CD4-positive, alpha-beta T cell treated with Interferon alpha-2 for 1 hour (primary cell): ENCODE measurements at places on chromosomes 1 and 21.

- DNase-seq: no peak
Observed at GRCh38 chr1:112054510-112054909, 65.0 kb upstream of the KCND3 start.

- DNase-seq: no peak
Observed at GRCh38 chr1:208069317-208069716, 158.4 kb upstream of the CD34 start.

DNA sequence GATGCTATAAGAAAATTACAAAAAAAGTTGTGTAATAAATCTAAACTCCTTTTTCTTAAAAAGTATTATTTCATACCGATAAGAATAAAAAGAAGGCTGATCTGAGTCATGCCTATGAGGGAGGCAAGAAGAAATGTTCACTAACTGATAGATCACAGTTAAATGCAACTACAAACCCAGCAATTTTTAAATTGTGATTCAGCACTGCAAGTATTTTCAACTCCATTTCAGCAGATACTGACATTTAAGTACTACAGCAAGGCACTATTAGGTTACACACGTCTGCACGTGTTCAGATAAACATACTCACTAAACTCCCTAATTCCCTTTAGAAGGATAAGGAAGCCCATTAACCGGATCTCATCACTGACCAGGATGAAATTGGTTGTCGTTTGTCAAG lies 213.3 kb upstream of the ZRANB2 start:
- DNase-seq: no peak

- DNase-seq: no peak
Observed at GRCh38 chr21:40886931-40887330, 40.0 kb upstream of the DSCAM start.

GRCh38 chr1:236393681-236394481 lies at the start of gene EDARADD:
Gene EDARADD, plus strand, starts transcription at chr1:236394286. Its CDS starts 159 bp downstream, at chr1:236394445.
- no peak for DNase-seq

DNA sequence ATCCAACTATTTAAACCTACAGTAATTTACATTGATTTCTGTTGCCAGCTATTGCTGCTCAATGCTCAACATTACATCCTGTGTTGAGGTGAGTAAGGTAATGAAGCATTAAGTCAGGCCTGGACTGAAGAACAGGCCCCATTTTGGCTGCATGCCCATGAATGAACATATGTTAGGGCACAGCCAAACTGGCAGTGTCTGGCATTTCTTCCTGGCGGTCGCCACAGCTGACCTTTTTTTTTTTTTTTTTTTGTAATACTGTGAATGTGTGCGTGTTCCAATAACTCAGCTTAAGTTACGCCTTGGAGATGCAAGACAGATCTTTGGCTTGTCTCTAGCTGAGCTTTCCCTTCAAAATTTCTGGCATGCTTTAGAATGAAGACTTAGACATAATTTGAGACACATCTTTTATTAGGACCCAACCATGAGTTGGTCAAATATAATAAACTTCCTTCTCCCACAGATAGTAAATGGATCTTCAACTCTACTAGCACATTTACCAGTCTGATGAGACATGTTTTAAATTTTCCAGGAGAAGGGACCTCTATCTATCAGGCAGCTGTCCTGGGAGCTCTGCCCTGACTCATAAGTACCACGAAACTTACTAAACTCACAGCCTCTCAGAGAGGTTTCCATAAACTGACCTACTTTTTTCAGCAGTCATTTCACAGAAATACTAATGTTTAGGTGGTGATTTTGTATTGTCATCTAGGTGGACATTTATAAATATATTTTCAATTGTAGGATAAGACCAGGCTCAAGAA lies 341.1 kb upstream of the RUNX1 start:
- no peak for DNase-seq

DNA sequence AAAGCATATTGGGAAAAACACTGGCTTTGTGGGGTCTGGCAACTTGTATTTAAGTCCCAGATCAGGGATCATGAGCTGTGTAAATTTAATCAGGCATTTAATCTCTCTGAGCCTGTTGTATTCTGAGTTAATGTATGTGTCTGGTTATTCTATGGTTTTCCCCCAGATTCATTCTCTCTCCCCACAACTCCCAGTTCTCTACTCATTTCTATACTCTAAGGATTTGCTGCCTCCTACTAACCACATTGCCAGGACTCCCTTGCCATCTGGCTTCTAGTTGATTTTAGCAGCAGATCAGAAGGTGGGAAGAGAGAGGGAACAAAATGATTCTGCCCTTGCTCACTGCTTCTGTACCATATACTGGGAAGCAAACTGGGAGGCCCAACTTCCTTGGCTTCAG lies 31.4 kb upstream of the S1PR1 start:
- DNase-seq: no peak

- DNase-seq: no peak
Observed at GRCh38 chr1:8698012-8698630, 119.3 kb downstream of the RERE start.

DNA sequence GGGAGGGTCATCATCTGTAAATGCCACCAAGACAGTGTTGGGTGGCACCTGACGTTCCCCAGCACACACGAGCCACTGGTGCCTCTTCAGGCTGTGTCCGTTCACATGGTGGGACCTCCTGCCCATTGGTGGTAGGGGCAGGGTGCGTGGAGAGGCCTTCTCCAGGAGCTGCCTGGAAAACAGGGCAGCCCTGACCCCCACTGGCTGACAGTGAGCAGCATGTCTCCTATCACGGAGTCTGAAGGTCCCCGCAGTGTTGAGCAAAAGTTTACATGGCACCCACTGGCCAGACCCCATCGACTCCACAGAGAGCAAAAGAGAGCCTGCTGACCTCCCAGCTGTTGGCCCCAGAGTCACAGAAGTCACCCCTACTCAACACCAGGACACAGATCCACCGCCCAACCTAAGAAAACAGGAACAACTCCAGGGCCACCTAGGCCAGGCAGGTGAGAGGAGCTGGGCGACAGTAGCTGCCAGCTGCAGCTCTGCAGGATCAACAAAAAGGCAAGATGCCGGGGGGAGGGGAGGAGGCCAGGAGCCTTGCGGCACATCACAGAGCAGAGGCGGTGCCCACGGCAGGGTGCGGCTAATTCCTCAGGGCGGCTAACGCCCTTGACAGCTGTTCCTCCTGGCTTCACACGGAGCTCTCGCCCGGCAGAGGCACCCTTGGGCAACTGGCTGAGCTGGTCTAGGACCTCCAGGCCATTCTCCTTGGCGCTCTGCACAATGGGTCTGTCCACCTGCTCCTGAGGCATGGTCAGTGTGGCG lies 14.4 kb upstream of the IFI6 start:
- no peak for DNase-seq

DNA sequence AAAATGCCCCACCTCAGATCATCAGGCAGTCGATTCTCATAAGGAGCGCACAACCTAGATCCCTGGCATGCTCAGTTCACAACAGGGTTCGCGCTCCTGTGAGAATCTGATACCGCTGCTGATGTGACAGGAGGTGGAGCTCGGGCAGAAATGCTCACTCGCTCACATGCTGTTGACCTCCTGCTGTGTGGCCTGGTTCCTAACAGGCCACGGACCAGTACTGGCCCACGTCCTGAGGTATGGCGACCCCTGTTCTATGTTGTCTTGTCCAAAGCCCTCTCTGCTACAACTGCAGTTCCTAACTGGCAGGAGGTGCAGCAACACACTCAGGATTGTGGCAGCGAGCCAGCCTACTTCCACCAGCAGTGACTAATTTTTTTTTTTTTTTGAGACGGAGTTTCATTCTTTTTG lies 70.6 kb downstream of the CLSTN1 start:
- no peak for DNase-seq

GRCh38 chr1:24195874-24196273 lies 8.8 kb upstream of the IFNLR1 start:
- no peak for DNase-seq

- no peak for DNase-seq
Observed at GRCh38 chr1:95561346-95561745, 327.3 kb downstream of the RWDD3 start.

GRCh38 chr1:223652436-223652941 lies 13.0 kb downstream of the CAPN8 start:
- DNase-seq: no peak

- DNase-seq: no peak
Observed at GRCh38 chr21:32597205-32597604, 11.9 kb upstream of the TCP10L start.

DNA sequence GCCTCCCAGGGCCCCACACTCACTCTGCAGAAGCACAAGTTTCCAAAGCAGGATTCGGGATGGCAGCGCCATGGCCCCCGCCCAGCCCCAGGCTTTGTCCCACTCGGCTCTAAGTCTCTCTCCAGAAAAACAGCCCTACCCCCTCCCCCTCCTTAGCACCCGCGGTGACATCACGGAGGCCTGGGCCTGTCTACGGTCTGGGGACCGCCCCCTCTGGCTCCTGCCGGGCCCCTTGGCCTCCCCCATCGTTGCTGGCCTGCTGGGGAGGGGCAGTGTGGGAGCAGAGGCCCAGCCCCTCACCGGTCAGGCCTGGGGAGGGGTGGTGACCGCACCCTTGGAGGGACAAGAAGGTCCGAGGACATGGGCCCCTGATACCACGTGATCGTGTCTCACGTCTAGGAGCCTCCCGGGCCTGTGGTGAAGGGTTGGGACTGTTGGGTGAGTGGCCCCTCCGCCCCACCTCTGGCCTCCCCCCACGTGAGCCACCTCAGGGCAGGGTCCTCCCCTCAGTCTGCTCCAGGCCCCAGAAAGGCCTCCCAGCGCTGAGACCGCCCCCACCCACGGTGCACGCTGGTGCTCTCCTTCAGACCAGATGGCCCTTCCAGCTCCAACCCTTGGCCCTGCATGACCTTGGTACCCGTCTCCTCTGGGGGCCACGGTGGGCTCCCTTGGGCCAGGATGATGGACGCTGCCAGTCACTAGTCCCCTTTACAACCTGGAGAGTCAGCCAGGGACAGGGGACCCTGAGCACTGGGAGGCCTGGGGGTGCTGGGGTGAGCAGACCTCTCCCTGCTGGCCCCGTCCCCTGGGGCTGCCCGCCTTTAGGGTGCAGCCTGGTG lies at the start of gene MXRA8:
Gene MXRA8 (minus strand): TSS at position 123 of the 839 bp plus-strand sequence. CDS start 51 bp downstream, at position 72.
- no peak for DNase-seq

GRCh38 chr1:204084247-204084772 lies 11.4 kb downstream of the SOX13 start:
- DNase-seq: no peak

GRCh38 chr1:31036749-31037500 lies 28.6 kb downstream of the PUM1 start:
- no peak for DNase-seq

DNA sequence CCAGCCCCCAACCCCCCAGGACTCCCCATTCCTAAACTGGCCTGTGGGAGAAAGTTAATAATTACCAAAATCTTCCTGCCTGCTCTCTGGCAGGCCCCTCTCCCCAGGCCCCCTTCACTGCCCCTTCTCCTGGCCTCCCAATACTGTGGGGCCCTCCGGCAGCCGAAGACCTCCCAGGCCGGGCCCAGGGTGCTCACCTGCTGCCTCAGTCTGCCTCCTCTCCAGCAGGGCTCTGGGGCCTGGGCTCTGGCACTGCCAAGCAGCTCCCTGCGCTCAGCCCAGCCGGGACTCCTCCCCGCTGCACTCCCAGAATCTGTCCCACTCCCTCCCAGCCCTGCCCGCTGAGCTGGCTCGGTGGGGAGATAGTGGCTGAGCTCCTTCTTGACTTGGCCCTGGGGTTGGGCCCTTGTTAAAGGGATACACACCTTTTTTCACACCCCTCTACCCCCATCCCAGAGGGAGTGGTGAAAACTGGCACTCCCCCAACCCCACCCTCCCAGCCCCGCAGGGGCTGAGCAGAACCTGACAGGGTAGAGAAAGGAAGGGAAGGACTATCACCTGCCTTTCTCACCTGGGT lies at the start of gene S100A16:
Gene S100A16 (minus strand): TSS at position 383 of the 577 bp plus-strand sequence. CDS start 4,986 bp downstream, outside the sequence.
- no peak for DNase-seq

DNA sequence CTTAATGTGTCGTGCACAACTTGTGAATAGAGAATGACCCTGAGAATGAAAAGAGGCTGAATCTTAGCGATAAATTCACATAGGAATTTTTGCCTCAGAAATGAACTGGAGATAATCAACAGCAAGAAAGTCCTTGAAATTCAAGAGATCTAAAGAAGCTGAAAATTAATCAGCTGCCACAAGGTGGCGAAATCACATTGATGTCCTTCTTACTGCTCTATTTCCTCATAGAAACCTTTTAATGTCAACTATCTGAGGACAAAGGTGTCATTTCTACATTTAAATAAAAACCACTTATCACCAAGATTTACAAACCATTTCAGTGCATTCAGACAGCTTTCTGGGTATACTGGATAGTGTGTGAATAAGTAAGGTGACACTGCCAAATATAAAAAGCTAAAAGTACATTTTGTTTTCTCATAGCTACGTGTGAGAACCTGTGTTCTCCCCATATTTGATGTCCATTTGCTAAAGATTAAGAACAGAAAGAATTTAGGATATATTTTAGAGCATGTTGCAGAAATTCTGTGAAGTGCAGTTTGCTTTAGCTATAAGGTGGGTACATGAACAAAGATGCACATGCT lies 485.3 kb upstream of the PTBP2 start:
- DNase-seq: no peak

DNA sequence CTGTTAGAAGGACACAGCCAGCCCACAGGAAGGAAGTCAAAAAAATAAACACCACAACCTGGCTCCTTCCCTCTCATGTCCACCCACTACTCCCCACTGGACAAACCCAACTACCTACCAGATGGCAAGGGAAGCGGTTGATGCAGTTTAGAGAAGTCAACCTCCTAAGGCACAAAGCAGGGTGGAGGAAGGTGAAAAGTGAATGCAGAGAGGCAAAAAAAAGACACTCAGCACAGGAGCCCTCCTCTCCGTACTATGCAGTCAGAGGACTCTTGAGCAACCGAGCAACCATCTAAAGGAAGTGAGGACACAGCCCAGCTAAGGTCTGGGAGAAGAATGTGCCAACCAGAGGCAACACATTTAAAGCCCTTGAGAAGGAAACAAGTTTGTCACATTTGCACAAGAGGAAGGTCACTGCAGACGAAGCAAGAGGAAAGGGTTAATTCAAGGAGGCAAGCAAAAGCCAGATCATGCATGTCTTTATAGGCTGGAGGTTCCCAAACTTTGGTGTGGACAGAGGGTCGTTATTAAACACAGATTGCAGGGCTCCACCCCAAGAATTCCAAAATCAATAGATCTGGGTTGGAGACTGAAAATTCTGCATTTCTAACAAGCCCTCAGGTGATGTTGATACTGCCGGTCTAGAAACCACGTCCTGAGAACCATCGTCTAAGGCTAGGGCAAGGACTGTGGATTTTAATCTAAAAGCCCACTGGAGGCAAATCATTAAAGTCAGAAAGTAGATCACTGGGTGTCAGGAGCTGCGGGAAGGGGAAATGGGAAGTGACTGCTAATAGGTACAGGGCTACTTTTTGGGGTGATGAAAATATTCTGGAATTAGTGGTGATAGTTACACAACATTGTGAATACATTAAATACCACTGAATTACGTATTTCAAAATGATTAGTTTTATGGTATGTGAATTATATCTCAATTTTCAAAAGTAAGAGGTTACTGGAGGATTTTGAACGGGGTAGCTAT lies 19.7 kb downstream of the TP53BP2 start:
- no peak for DNase-seq

- DNase-seq: no peak
Observed at GRCh38 chr1:87279966-87280535, 48.6 kb upstream of the LMO4 start.

- DNase-seq: no peak
Observed at GRCh38 chr1:203028067-203028783, 1.9 kb downstream of the PPFIA4 start.

- DNase-seq: no peak
Observed at GRCh38 chr1:58431901-58432620, 114.5 kb downstream of the OMA1 start.

GRCh38 chr1:117499071-117499470 lies 106.8 kb upstream of the TENT5C start:
- no peak for DNase-seq

GRCh38 chr1:47564570-47564969 lies 126.7 kb downstream of the FOXD2 start:
- DNase-seq: no peak
